Activated CD8-positive, alpha-beta memory T cell treated with anti-CD3 and anti-CD28 coated beads, Interleukin-2, amount 10 ng/mL, durations not matched to agents 7 days and 5 days (primary cell): ENCODE measurements at places on chromosomes 13 and 19. TPM values are rescaled to one million over a fixed set of nuclear protein-coding genes. Genes with fewer than 3 reads are reported as not detected.
A peak's percentile ranks its signal among the peaks of the same experiment; 100 is the strongest.

- no peak for DNase-seq
- peaks cover 26% of the 10 kb centered on the region for H3K27me3 ChIP-seq
These were observed 168.1 kb downstream of the RBM26 start for GRCh38 chr13:79237981-79238380.

GRCh38 chr19:58355908-58356765 lies 2.8 kb upstream of the A1BG start:
- peaks cover 4% of the 10 kb centered on the region for H3K36me3 ChIP-seq
- H3K4me3 ChIP-seq, result peak overlapping the region; percentile 53
- peak; percentile 71 for DNase-seq

GRCh38 chr13:71457645-71458044 lies 409.4 kb downstream of the DACH1 start:
- H3K27me3 ChIP-seq, result no peaks in the 10 kb centered on the region
- no peaks in the 10 kb centered on the region for H3K4me1 ChIP-seq

DNA sequence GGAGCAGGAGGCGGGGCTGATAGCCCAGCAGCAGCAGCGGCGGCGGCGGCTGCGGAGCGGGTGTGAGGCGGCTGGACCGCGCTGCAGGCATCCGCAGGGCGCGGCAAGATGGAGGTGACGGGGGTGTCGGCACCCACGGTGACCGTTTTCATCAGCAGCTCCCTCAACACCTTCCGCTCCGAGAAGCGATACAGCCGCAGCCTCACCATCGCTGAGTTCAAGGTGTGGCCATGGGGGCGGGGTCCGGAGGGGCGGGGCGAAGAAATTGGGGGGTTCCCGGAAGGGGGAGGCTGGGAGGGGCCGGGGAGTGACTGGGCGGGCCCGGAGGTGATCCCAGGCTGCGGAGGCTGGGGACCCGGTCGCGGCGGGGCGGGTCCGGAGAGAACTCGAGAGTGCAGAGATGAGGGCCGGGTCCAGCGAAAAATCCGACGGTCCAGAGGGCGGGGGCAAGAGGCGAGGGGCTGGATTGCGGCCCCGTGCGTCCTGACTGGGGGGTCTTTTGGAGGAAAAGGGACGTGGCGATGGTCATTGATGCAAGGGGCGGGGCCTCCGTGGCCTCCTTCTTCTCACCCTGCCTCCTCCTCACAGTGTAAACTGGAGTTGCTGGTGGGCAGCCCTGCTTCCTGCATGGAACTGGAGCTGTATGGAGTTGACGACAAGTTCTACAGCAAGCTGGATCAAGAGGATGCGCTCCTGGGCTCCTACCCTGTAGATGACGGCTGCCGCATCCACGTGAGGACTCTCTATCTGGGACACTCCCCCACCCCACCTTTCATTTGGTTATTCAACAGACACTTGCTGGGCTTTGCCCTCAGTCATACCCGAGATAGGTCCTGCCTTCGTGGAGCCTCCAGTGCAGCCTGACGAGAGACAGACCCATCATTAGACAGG lies at the start of gene TBCB:
TSS of gene TBCB (plus strand) at position 16 of the 891 bp plus-strand sequence. CDS start at position 109, 93 bp downstream.
- peak within 1 kb of the TSS; percentile 94 for H3K27ac ChIP-seq
- peaks cover 2% of the 10 kb centered on the region for H3K27me3 ChIP-seq
- DNase-seq, result peak; percentile 93
- peaks cover 35% of the 10 kb centered on the region for H3K4me1 ChIP-seq

Gene CA11
- total RNA-seq, result 6.0 TPM

Gene KLK13
- not detected for total RNA-seq

DNA sequence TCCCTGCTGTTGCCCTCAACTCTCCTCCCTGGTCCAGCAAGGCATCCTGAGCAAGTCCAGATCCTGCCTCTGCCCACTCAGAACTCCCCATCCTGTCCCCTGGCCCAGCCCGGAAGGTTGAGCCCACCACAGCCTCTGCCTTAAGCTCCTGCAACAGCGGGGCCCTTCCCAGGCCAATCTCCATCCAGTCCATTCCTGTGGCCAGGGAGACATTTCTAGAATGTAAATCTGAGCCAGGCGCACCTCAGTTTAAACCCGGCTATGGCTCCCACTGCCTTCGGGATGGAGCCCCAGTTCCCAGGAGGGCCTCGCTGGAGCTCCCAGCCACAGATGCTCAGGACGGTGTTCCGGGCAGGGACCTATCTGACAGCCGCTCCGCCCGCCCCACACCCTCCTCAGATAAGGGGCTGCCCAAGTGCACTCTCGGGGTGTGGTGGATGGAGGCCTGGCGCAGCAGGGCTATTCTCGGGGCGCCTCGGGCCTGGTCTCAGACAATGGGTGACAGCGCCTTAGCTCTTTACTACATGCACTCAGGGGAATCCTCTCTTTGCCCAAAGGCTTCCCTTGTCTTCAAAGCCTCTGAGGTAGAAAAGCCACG lies 5.3 kb downstream of the TRAPPC6A start:
- peaks cover 2% of the 10 kb centered on the region for H3K36me3 ChIP-seq
- peaks cover 49% of the 10 kb centered on the region for H3K4me1 ChIP-seq
- H3K27me3 ChIP-seq, result no peaks in the 10 kb centered on the region
- DNase-seq, result no peak
- H3K27ac ChIP-seq, result peak overlapping the region; percentile 85
- H3K4me3 ChIP-seq, result no peak overlapping the region

DNA sequence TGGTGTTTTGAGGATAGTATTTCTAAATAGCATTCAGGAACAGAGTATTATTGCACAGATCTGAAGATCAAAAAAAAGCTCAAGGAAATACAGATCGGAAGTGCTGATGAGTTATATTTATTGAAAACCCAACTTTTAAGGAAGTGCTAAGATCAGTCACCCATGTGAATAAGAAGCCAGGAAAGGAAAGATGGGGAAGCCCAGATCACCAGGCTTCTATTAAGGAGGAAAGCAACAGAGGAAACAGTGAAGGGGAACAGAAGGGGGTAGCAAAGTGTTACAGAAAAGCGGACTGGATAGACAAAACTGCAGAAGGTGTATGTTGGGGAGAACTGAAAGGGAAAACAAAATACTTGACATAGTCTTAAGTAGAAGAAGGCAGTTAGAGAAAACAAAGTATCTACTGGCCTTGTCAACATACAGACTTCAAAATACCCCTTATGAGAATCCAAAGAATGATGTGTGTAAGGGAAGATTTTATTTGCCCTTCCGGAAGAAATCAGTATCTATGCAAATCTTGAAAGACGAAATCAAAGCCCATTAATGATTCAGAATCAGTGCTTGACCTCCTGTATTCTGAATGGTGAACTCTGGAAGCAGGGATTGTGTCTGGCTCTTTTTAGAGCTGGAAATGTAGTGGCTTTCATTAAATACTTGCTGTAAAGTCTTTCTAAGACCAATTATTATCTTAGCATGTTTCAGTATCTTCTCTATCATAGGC lies 12.1 kb downstream of the UFM1 start:
- peaks cover 2% of the 10 kb centered on the region for H3K4me1 ChIP-seq
- peaks cover 27% of the 10 kb centered on the region for H3K36me3 ChIP-seq
- no peaks in the 10 kb centered on the region for H3K27me3 ChIP-seq

GRCh38 chr13:74256969-74257368 lies 122.8 kb upstream of the KLF12 start:
- no peak overlapping the region for H3K27ac ChIP-seq
- H3K4me3 ChIP-seq, result no peak overlapping the region
- H3K36me3 ChIP-seq, result peaks cover 2% of the 10 kb centered on the region
- H3K4me1 ChIP-seq, result peaks cover 48% of the 10 kb centered on the region
- H3K27me3 ChIP-seq, result no peaks in the 10 kb centered on the region

Gene ADGRE3
- total RNA-seq, result not detected

GRCh38 chr19:32605544-32605943 lies 24.6 kb downstream of the PDCD5 start:
- H3K4me1 ChIP-seq, result no peaks in the 10 kb centered on the region
- peaks cover 18% of the 10 kb centered on the region for H3K36me3 ChIP-seq
- DNase-seq, result no peak

DNA sequence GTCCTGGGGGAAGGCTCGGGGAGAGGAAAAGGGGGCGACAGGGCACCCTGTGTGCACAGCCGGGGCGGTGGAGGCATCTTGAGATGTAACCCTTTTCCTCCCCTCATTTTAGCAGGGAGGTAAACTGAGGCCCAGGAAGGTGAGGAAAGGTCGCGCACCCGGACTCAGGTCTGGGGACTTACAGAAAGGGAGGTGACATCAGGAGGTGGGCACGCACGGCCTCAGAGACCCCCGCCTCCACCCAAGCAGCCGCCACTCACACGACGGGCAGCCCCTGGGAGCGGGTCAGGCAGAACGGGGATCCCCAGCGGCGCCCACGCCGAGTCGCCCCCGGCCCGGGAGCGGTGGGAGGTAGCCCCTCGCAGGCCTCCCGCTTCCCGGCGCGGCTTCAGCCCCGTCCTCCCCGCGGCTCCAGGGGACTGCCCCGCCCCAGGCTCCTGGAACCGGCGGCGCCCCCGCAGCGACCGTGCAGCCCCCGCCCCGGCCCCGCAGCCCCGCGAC lies 477 bp downstream of the PIP5K1C start:
- no peaks in the 10 kb centered on the region for H3K27me3 ChIP-seq
- peaks cover 23% of the 10 kb centered on the region for H3K4me1 ChIP-seq
- H3K27ac ChIP-seq, result peak overlapping the region; percentile 68
- H3K4me3 ChIP-seq, result peak overlapping the region; percentile 85

DNA sequence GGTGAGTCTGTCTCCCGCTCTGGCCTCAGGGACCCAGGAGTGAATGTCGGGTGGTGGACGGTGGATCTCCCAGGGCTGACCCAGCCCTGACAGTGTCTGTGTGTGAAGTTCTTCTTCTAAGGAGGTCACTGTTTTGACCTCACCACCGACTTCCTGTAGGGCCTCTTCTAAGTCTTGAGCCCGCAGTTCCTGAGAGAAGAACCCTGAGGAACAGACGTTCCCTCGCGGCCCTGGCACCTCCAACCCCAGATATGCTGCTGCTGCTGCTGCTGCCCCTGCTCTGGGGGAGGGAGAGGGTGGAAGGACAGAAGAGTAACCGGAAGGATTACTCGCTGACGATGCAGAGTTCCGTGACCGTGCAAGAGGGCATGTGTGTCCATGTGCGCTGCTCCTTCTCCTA lies at the start of gene SIGLEC7:
TSS of gene SIGLEC7 (plus strand) at position 183 of the 400 bp plus-strand sequence. CDS start at position 252, 69 bp downstream.
- peaks cover 34% of the 10 kb centered on the region for H3K27me3 ChIP-seq
- no peak within 1 kb of the TSS for H3K4me3 ChIP-seq
- no peak within 1 kb of the TSS for H3K27ac ChIP-seq
- no peak for DNase-seq

DNA sequence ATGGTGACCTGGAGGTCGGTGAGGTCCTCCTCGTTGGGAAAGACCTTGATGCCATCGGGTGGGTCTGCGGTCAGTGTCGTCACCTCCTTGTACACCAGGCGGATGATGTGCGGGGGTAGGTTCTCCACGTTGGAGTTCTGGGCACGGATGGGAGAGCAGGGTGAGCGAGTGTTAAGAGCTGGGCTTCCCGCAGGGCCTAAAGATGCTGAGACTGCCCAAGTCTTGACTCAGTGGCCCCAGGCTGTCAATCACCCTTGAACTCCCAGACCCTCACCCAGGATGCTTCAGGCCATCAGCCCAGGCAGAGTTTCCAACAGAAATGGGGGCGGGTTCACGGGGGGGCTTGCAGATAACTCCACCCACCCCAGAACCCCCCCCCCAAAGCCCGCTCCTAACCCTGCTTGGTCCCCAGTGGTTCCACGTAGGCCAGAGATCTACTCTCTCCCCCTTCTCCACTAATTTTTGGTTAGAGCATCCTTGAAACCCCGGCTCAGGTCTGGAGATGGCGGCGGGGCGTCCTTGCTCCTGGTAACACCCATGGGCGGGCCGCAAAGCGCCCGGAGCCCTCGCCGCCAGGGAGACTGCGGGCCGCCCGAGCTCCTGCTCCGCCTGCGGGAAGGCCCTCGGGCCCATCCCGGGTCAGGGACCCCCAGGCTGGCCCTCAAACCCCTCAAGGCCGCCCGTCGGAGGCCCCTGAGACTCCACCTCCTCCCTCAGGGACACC lies 600 bp downstream of the UBE2S start:
- H3K4me1 ChIP-seq, result peaks cover 48% of the 10 kb centered on the region
- H3K36me3 ChIP-seq, result peaks cover 48% of the 10 kb centered on the region
- peak; percentile 58 for DNase-seq
- peak overlapping the region; percentile 88 for H3K4me3 ChIP-seq
- peaks cover 5% of the 10 kb centered on the region for H3K27me3 ChIP-seq
- peak overlapping the region; percentile 97 for H3K27ac ChIP-seq

Gene PEG3
- not detected for total RNA-seq

DNA sequence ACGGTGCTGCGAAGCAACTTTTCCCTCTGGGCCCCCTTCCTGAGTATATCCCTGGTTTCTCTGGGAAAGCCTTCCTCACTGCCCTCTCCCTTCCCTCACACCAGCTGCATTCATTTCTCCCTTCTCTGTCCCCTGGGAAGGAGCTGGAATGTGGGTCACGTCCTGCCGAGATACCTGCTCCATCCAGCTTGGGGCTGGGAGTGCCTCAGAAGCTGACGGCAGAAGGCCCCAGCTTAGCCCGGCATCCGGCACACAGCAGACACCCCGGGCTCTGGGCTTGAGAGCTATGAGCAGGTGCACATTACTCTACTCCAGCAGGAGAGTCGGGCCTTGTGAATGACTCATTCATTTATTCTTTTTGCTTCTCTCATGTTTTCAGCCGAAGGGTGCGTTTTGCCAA lies 170.6 kb downstream of the TEX29 start:
- no peak overlapping the region for H3K27ac ChIP-seq
- H3K4me3 ChIP-seq, result no peak overlapping the region
- no peak for DNase-seq
- no peaks in the 10 kb centered on the region for H3K27me3 ChIP-seq

Gene IGFL2
- not detected for total RNA-seq

Gene SIGLEC12
- total RNA-seq, result 0.98 TPM

DNA sequence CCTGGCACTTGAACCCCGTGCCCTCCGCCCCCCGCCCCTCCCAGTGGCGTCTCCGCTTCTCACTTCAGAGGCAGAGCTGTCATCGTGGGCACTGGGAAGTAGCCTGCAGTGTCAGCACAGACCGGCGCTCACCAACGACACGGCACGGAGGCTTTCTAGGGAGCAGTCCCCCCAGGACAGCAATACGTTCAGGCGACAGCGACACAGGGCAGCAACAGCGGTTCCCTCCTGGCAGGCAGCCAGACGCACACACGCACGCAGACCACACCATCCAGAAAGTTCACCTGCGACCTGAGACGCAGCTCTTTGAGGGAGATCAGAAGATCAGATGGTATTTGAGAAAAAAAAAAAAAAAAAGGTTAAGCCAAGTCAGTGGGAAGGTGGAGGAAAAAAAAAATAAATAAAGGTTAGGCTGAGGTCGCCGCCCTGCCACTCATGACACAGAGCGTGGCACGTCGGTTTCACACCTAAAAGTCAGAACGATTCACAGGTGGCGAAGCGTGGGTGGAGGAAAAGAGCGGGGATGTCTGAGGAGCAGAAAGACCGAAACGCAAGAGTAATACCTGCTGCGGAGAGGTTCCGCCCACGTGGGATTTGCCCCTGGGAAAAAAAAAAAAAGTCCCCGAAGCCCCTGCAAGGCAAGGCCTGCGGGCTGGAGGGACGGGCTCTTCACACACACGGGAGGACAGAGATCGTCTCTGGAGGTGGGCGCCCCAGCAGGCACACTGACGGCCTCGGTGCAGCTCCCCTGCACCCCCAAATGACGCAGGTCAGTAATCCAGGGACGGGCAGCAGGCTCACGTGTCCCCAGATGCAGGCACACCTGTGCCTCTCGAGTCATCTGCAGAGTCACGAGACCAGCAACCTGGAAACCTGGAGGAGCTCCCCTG lies 94.5 kb downstream of the GNG7 start:
- peak overlapping the region; percentile 65 for H3K4me3 ChIP-seq
- H3K27me3 ChIP-seq, result peaks cover 36% of the 10 kb centered on the region
- peak overlapping the region; percentile 41 for H3K27ac ChIP-seq
- no peaks in the 10 kb centered on the region for H3K36me3 ChIP-seq

Gene IGFL3
- total RNA-seq, result not detected

Gene S1PR2
- 8.5 TPM for total RNA-seq

Gene KLK3
- total RNA-seq, result not detected
